ENCODE measurements at places on chromosomes 3 and 15. TPM values are rescaled to one million over a fixed set of nuclear protein-coding genes. Genes with fewer than 3 reads are reported as not detected.

Gene EPHB1
- not detected for polyA plus RNA-seq

DNA sequence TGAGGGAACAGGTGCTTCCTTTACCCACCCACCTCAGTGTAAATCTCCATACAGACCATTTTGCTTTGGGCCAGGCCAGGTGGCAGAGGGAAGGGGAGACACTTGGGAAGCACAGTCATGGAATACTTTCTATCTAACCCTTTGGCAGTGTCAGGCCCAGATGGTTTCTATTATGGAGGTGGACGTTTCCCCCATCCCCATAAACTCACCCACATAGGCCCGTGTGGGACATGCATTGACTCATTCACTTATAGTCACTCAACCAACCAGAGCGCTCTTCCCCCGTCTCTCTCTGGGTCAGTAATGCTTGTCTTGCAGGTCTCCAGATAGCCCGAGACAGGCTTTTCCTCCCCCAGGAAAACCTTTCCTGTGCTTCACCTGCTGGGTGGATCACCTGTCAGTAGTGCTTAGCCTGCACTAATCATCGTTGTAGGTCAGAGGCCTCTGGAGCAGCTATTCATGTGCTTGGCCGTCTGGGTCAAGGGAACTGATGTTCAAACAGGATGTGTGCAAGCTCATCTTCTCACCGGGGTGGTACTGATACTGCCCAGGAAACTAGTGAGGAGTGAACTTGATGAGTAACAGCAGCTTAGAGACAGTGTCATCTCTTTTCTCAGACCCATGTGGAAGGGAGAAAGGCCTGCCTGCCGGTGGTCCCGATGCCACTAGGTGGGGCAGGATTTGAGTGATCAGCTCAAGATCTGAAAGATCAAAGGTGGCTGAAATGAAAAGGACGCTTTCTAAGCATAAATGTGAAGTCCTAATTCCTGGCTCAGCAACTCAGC is 67.1 kb downstream of the CEMIP start:
- DNase-seq: no peak
- H3K4me3 ChIP-seq: no peak overlapping the region
- H3K27me3 ChIP-seq: no peaks in the 10 kb centered on the region
- no peaks in the 10 kb centered on the region for H3K36me3 ChIP-seq
- H3K4me1 ChIP-seq: no peaks in the 10 kb centered on the region

DNA sequence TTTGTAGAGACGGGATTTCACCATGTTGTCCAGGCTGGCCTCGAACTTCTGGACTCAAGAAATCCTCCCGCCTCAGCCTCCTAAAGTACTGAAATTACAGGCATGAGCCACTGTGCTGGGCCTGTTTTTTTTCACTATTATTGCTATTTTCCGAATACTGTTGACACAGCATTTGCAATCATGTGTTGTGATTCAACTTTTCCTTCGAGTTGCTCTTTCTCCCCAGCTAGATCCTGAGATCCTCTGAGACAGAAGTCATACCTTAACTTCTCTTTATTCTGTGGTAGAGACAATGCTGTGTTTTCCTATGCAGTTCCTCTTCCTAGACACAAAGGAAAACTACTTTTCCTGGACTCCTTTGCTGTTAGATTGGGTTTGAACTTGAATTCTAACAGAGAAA is 46.4 kb upstream of the USP3 start:
- H3K4me1 ChIP-seq: peaks cover 6% of the 10 kb centered on the region
- H3K36me3 ChIP-seq: no peaks in the 10 kb centered on the region
- DNase-seq: no peak
- no peak overlapping the region for H3K27ac ChIP-seq
- H3K4me3 ChIP-seq: no peak overlapping the region

DNA sequence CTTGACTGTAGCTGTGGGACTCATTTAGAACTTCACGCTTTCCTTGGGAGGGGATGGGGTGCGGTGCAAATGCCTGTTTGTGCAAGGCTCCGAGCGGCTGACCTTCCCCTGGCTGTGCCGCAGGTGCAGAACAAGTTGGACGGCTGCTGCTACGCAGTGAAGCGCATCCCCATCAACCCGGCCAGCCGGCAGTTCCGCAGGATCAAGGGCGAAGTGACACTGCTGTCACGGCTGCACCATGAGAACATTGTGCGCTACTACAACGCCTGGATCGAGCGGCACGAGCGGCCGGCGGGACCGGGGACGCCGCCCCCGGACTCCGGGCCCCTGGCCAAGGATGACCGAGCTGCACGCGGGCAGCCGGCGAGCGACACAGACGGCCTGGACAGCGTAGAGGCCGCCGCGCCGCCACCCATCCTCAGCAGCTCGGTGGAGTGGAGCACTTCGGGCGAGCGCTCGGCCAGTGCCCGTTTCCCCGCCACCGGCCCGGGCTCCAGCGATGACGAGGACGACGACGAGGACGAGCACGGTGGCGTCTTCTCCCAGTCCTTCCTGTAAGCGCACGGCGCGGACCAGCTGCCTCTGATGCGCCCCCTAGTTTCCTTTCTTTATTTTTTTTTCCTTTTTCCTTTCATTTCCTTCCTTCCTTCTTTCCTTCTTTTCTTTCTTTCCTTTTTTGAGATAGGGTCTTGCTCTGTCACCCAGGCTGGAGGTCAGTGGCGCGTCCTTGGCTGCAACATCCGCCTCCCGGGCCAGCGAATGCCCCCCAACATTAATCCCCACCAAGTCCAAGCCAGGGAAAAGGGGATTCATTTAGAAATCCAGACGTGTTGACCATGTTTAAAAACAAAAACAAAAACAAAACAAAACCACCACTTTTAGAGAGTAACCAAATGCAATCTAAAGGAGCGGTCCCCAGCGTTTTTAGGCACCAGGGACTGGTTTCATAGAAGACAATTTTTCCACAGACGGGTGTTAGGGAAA is 42.7 kb downstream of the EIF2AK4 start:
- no peaks in the 10 kb centered on the region for H3K27me3 ChIP-seq
- no peak for DNase-seq
- no peak overlapping the region for H3K27ac ChIP-seq
- H3K4me1 ChIP-seq: peaks cover 3% of the 10 kb centered on the region
- H3K4me3 ChIP-seq: peak overlapping the region; percentile 32
- H3K36me3 ChIP-seq: peaks cover 29% of the 10 kb centered on the region

- no peak overlapping the region for H3K4me3 ChIP-seq
- DNase-seq: no peak
- H3K27me3 ChIP-seq: no peaks in the 10 kb centered on the region
- H3K27ac ChIP-seq: no peak overlapping the region
- H3K36me3 ChIP-seq: no peaks in the 10 kb centered on the region
Measured at GRCh38 chr15:47289656-47290055, 427.6 kb upstream of the SEMA6D start.

GRCh38 chr15:79674124-79674465 is 222.7 kb downstream of the MTHFS start:
- H3K27me3 ChIP-seq: peaks cover 28% of the 10 kb centered on the region
- no peak overlapping the region for H3K4me3 ChIP-seq
- H3K36me3 ChIP-seq: no peaks in the 10 kb centered on the region

- no peaks in the 10 kb centered on the region for H3K36me3 ChIP-seq
- no peak overlapping the region for H3K27ac ChIP-seq
- no peaks in the 10 kb centered on the region for H3K4me1 ChIP-seq
- peaks cover 17% of the 10 kb centered on the region for H3K27me3 ChIP-seq
Measured at GRCh38 chr15:58201516-58201915, 63.3 kb downstream of the AQP9 start.

DNA sequence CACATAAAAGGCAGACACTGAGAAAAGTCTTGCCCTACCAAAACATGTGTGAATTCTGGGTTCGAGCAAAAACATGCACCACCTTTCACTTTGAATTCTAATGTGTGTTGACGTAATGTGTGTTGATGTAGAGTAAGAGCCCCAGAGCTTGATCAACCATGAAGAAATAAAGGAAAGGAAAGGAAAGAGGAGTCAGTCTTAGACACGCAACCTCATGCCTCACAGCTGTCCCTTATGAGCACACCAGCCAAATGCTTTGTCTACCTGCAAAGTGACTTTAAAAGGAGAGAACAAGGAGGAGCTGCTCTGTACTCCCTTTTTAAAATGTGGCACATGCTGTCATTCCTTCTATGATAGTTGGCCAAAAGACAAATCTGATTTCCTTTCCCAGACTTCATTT is 80.8 kb downstream of the RFTN1 start:
- peaks cover 74% of the 10 kb centered on the region for H3K4me1 ChIP-seq
- no peaks in the 10 kb centered on the region for H3K36me3 ChIP-seq
- H3K4me3 ChIP-seq: peak overlapping the region; percentile 30
- DNase-seq: no peak

DNA sequence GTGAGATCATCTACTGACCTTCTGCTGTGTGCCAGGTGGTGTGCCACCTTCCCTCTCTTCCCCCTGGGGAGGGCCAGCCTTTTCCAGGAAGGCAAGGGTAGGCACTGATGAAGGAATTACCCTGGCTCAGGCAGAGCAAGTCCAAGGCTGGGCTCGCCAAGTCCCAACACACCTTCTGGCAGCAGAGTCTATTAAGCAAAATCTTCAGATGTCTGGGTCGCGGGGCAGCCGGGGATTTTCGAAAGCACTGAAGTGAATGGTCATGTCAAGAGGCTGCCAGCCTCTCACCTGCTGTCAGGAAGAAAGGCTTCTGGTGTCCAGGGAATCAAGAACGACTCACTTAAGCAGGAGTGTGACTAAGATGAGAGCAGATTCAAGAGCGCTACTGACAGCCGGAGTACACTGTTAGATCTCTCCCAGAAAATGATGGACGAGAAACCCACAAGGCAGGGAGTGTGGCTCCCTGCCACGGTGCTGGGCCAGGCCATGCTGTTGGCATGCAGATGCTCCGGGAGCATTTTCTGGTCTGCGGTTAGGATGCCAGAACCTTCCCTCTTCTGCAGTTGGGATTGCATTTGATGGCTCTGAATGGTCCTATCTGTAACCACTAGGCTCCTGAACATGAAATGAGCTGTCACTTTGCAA is 479.8 kb downstream of the SHQ1 start:
- H3K27ac ChIP-seq: no peak overlapping the region
- H3K4me3 ChIP-seq: no peak overlapping the region
- no peaks in the 10 kb centered on the region for H3K4me1 ChIP-seq
- peaks cover 2% of the 10 kb centered on the region for H3K27me3 ChIP-seq

DNA sequence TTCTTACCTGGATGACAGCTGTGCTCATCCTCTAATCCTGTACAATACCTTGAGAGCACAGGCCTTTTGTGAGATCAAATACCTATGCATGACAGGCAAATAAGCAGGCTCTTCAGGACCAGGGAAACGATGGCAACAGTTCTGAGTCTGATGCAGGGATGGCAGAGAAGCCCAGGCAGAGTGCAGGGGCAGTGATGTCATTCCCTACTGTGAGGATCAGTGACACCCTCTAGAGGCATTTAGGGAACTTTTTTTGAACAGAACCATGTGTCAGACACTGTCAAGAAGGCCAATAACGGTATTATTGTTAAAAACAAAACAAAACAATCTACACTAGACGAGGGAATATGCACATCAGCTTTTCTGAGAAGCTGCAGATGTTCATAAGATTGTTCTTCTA is 314.8 kb upstream of the CTDSPL start:
- no peaks in the 10 kb centered on the region for H3K4me1 ChIP-seq
- no peak for DNase-seq
- H3K27ac ChIP-seq: no peak overlapping the region

- H3K4me3 ChIP-seq: peak overlapping the region; percentile 74
- H3K27ac ChIP-seq: no peak overlapping the region
- peaks cover 55% of the 10 kb centered on the region for H3K27me3 ChIP-seq
- peaks cover 15% of the 10 kb centered on the region for H3K4me1 ChIP-seq
- no peaks in the 10 kb centered on the region for H3K36me3 ChIP-seq
Measured at GRCh38 chr15:39579487-39580116, 1.3 kb upstream of the THBS1 start.

DNA sequence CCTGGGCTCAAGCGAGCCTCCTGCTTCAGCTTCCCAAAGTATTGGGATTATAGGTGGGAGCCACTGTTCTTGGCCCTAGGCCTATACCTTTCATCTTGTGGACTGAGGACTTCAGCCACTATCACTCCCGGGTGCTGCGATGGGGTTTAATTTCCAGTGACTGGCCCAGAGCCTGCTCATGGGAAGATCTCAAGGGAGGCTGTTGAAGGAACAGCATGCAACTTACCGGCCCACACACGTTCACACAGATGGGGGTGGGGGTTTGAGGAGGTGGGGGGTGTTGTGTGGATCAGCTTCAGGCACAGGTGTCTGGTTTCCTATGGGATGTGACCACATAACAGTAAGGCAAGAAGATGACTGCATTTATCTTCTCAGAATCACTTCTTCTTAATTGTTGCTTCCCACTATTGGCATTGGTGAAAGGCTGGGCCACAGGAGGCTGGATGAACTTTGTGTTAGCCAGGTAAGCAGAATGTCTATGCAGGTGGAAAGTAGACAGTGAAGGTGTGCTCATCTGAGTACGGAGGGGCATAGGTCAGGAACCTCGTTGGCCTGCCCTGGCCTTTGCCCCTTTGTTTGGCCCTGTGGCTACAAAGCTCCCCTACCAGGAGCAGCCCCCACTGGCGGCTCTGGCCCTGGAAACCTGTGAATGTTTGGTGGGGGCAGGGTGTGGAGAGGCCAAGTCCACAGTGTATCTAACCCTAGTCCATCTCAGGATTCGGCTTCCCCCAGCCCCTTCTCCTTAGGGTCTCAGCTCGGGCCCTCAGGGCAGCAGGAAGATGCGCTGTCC is 1.4 kb upstream of the APBA2 start:
- H3K36me3 ChIP-seq: no peaks in the 10 kb centered on the region
- no peak for DNase-seq
- H3K4me1 ChIP-seq: no peaks in the 10 kb centered on the region
- H3K27me3 ChIP-seq: peaks cover 37% of the 10 kb centered on the region

DNA sequence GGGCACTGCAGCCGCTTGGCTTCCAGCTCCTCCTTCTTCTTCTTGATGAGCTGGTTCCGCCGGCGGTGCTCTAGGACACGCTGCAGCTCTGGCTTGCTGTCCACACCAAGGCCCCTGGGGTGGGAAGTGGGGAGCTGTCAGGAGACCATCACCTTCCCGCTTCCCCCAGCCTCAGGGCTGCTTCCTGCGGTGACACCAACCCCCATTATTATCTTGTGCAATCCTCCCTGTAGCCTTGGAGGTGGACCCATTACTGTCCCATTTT is 10.0 kb downstream of the FAM107A start:
- no peak overlapping the region for H3K4me3 ChIP-seq
- peaks cover 7% of the 10 kb centered on the region for H3K4me1 ChIP-seq
- H3K27me3 ChIP-seq: no peaks in the 10 kb centered on the region
- DNase-seq: no peak
- no peak overlapping the region for H3K27ac ChIP-seq

DNA sequence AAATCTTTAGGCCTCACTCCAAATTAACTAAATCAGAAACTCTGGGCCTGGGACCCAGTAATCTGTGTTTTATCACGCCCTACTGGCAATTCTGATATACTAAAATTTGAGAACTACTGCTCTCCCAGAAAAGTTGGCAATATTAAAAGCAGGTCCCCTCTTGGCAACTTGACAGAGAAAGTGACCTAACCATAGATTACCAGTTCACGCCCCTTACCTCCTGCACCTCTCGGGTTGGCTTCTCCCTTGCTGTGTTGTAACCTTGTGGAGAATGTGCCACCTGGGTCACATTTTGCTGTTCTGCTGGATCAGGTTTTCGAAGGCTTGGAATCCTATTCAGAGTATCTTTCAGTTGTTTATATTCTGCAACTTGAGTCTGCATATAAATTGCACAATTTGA is 59.1 kb downstream of the GOLIM4 start:
- H3K27me3 ChIP-seq: no peaks in the 10 kb centered on the region
- H3K27ac ChIP-seq: no peak overlapping the region

All from naive B cell (primary cell).